ENCODE measurements at places on chromosomes 1 and 21. TPM values are rescaled to one million over a fixed set of nuclear protein-coding genes. Genes with fewer than 3 reads are reported as not detected.

GRCh38 chr1:178538192-178538916 is 25.4 kb downstream of the TEX35 start:
- DNase-seq, result peak; percentile 90

TXLNA gene
- total RNA-seq, result 140 TPM

- DNase-seq, result no peak
These were observed 112.8 kb upstream of the SLC35F3 start for GRCh38 chr1:233791721-233792120.

DNA sequence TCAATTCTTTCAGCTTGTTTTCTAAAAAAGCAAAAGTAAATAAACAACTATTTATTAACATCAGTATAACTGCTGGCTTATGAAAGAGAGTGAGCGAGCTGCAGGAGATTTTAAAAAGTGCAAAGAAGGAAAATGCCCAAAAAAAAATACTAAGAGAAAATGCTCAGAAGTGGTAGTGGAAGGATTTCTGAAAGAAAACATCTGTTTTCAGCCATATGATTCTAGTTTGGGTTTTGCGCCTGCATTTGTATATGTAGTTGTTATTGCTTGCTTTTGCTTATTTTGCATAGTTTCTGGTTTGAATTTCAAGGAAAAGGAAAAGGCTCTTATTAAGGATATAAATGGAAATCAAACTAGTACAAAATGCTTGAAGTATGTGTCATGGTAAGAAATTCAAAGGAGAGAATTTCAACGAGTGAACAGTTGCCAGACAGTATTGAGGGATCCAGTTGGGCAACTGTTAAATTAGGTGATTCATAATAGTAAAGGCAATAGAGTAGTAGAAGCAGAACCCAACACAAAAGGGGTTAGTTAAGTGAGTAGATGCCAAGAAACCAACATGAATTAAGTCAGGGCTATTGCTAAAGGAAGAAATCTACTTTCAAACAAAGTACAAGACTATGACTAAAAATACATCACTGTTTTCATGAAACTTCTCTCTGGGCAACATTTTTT is 1.2 kb downstream of the GBP5 start:
- DNase-seq, result peak; percentile 34

GRCh38 chr1:73943270-73943669 is 254.7 kb downstream of the LRRIQ3 start:
- DNase-seq, result no peak

- DNase-seq, result no peak
These were observed 580.4 kb downstream of the TTLL7 start for GRCh38 chr1:83418558-83418957.

WDR64 gene
- not detected for total RNA-seq

- no peak for DNase-seq
These were observed 36.0 kb downstream of the FAM177B start for GRCh38 chr1:222772996-222773379.

- no peak for DNase-seq
These were observed 323.1 kb upstream of the FAM78B start for GRCh38 chr1:166489670-166490436.

MSH4 gene
- under 0.01 TPM for total RNA-seq

DNA sequence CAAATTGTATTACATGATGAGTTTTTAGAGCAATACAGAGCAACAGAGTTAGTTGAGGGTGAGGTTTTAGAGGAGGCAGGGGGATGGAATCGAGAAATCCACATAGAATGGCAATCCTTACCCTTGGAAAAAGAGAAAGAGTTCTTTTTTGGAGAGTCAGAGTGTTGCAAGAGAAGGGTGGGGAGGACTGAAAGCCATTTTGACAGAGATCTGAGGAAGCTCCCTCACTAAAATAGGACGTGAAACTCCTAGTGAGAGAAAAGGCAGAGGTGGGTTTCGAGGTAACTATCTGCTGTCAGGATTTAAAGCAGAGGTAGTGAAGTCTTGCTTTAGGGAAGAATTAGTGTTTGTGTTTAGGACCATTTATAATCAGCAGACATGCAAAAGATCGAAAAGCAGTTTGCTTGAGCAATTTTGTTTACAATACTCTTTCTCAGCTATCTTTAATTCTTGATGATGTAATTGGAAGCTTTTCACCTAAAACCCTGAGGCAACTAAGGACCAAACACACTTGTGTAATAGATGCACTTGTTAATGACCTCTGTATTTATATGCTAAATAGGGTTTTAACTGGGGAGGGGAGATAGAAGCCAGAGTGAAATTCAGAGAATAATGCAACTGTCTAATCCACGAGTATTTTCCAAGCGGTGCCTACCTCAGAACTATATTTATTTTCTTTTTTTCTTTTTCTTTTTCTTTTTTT is 20.0 kb downstream of the ADAMTS5 start:
- no peak for DNase-seq

GRCh38 chr1:70205071-70205433 is 327 bp downstream of the LRRC40 start:
- peak; percentile 59 for DNase-seq

GRCh38 chr1:203306965-203307541 is 1.7 kb downstream of the BTG2 start:
- DNase-seq, result no peak

GRCh38 chr1:75053207-75053606 is 81.0 kb upstream of the LHX8 start:
- no peak for DNase-seq

CLEC20A gene
- under 0.01 TPM for total RNA-seq

JAM2 gene
- 0.88 TPM for total RNA-seq

GRCh38 chr1:152697701-152698600 is at the start of gene LCE2A:
Gene LCE2A (plus strand): TSS chr1:152698345. CDS start chr1:152698902, 557 bp downstream.
- DNase-seq, result no peak

- peak; percentile 68 for DNase-seq
These were observed 5.5 kb downstream of the SMPDL3B start for GRCh38 chr1:27940297-27940696.

GRCh38 chr1:53138991-53139884 is 3.2 kb downstream of the SLC1A7 start:
- DNase-seq, result no peak

DNA sequence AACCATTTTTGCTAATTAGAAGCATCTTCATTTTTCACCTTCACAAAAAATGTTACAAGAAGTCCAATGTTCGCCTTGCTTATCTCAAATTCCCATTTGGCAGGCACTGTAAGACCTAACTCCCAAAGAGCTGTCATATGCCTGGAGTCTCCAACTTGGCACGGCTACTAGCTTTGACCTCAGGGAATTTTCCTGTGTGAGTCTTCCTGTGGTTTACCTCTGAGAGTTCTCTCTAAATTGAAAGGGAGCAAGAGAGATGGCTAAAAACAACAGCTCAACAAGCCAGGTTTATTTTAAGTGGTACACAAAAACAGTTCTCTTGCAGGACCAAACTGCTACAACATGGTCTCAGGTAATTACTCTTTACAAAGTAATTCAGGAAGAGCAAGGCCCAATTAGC is 756.0 kb upstream of the ADGRL2 start:
- DNase-seq, result no peak

Data from osteoblast (primary cell).